ENCODE measurements at places on chromosomes 2 and 18.
A peak's percentile ranks its signal among the peaks of the same experiment; 100 is the strongest.

DNA sequence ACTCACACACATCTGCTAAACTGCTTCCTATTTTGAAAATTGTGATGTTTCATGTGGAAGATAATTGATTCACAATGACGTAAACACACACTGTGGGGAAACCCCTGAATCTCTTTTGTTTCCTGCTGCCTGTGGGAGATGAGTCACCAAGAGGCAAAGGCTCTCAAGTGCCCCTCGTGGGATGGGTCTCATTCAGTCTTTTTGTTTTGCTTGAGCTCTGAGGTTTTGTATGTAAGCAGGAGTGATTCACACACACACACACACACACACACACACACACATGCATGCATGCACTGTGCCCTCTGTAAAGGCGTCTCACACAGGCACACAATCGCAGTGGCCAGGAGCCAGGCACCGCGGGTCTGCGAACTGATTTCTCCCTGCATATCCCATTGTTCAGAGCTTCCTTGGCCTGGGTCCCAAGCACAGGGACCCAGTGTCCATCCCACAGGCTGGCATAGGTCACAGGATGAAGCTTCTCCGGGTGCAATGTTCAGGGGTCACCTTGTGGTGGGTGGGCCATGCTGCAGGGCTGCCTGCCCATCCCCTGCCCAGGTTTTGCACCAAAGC is 12.1 kb upstream of the ARHGEF4 start:
- no peak for DNase-seq

GRCh38 chr2:239522002-239522739 is 121.4 kb upstream of the HDAC4 start:
- DNase-seq: peak; percentile 83

GRCh38 chr2:10305254-10305635 is 2.5 kb downstream of the HPCAL1 start:
- no peak for DNase-seq

GRCh38 chr2:144944546-144945220 is 424.8 kb upstream of the ZEB2 start:
- DNase-seq: no peak

- no peak for DNase-seq
Observed at GRCh38 chr2:234494361-234495250, 2.3 kb downstream of the ARL4C start.

GRCh38 chr18:10937743-10938640 is 211.4 kb downstream of the PIEZO2 start:
- no peak for DNase-seq

- no peak for DNase-seq
Observed at GRCh38 chr2:28216331-28216730, 176.3 kb upstream of the FOSL2 start.

DNA sequence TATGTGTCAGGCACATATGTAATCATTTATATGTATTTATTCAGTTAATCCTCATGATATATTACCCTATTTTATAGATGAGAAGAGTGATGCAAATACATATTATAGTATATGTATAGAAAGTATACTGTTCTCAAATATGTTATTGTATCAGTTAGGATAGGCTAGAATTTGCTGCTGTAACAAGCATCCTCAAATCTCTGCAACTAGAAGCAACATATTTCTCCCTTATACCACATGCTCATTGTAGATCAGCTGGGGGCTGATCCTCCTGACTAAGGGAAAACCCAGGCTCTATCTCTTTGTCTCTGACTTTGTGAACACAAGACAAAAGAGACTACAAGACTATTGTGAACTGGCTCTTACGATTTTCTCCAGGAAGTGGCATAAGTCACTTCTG is 24.8 kb upstream of the HS6ST1 start:
- no peak for DNase-seq

DNA sequence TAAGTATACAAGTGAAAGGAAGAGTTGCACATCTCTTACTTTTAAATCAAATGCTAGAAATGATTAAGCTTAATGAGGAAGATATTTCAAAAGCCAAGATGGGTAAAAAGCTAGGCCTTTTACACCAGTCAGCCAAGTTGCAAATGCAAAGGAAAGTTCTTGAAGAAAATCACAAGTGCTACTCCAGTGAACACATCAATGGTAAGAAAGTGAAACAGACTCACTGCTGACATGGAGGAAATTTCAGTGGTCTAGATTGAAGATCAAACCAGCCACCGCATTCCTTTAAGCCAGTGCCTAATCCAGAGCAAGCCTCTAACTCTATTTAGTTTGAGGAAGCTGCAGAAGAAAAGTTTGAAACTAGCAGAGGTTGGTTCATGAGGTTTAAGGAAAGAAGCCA is 79.1 kb downstream of the RBBP8 start:
- DNase-seq: no peak

DNA sequence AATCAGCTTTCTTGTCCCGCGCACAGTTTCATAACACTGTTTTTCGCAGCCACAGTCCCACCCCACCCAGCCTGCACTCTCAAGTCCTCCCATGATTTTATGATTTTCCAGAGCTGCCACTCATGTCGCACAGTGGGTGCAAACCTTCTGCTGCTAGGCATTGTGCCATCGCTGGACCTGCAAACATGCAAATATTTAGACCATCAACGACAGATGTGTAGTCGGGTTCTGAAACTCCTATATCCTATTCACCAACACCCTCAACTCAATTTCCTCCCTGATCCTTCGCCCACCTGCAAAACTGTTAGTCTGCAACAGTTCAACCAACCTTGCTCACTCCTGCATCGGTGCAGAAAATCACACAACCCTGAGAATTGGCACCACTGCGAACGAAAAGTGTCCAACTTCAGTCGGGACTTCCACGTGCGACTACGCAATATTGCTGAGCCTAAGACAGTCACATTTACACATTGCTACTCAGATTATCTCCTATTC is 871 bp upstream of the ALS2 start:
- peak; percentile 50 for DNase-seq

DNA sequence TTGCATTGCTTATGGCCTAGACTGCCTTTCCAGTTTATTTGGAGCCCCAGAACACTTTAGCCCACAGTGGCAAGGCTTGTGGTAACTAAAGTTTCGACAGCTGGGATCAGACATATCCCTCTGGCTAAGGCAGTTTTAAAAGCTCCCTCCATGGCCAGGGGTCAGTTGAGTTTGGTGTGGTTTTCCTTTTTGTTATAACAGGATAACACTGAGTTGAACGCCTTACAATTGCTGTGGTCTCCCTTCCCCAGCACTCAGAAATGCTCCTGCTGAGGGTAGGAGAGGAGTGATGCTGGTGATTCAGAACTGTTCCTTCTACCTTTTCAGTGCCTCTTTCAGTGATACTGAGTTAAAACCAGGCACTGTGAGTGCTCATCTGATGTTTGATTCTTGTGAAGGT is 182.6 kb downstream of the GULP1 start:
- DNase-seq: no peak

- no peak for DNase-seq
Observed at GRCh38 chr2:150937030-150937429, 324.6 kb downstream of the RBM43 start.

DNA sequence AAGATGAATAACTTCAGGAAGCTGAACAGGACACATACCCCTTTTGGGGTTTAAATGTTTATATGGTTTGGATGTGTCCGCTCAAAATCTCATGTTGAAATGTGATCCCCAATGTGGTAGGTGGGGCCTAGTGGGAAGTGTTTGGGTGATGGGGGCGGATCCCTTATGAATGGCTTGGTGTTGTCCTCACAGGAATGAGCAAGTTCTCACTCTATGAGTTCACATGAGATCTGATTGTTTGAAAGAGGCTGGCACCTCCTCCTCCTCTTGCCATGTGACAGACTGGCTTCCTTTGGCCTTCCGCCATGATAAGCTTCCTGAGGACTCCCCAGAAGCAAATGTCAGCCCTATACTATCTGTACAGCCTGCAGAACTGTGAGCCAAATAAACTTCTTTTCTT is 88.6 kb upstream of the ZNF532 start:
- DNase-seq: no peak

- no peak for DNase-seq
Observed at GRCh38 chr2:236156095-236156859, 11.9 kb downstream of the GBX2 start.

DNA sequence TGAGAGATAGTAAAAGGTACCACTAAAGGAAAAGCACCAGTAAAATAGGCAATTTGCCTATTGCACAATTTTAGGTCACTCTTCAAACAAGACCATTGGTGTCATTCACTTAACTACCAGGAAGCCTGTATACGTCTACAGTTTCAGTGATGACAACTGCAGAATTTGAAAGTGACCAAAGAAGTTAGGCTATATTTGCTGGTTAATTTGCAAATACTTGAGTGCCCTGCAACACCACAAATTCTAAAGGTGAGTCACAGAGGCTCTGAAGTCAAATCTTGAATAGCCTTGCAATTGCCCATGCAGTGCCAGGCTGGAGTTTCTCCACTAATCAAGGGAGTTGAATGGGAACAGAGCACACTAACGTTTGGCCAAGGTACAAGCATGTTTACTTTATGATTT is 128.7 kb upstream of the CCDC68 start:
- DNase-seq: no peak

GRCh38 chr2:98334439-98335078 is 11.7 kb upstream of the CNGA3 start:
- no peak for DNase-seq

DNA sequence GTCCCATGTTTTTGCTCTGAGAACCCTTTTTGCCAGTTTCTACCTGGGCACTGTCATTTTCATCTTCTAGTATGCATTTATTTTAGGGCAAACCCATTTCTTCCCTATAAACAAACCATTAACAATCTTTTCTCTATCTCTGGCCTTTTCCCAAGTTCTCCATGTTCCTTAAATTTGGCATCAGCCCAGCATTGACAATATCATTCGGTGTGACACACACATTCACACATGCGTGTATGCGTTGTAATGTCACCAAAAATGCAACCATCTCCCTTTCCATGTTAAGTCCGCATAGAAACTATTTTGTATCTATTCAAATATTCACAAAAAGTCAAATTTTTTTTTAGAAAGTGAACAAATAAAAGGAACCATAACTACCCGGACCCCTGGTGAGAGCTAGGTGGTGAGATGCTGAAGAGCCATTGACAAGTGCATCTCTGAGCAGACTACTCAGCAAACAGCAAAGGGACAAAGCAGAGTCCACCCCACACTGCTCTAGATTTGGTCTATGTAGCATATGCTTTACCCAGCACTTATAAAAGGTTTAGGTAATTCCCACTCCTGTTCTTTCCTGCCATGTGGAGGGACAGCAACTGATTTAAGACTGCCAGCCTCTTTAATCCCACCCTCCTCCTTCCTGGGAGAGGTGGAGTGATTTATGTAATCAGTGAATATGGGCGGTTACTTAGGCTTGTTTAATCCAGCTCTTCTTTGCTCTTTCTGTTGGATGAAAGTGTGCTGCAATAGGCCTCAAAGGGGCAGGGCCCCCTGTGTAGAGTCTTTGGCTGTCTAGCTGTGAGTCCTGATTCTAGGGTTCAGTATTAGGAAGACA is 124.1 kb downstream of the METTL8 start:
- no peak for DNase-seq

DNA sequence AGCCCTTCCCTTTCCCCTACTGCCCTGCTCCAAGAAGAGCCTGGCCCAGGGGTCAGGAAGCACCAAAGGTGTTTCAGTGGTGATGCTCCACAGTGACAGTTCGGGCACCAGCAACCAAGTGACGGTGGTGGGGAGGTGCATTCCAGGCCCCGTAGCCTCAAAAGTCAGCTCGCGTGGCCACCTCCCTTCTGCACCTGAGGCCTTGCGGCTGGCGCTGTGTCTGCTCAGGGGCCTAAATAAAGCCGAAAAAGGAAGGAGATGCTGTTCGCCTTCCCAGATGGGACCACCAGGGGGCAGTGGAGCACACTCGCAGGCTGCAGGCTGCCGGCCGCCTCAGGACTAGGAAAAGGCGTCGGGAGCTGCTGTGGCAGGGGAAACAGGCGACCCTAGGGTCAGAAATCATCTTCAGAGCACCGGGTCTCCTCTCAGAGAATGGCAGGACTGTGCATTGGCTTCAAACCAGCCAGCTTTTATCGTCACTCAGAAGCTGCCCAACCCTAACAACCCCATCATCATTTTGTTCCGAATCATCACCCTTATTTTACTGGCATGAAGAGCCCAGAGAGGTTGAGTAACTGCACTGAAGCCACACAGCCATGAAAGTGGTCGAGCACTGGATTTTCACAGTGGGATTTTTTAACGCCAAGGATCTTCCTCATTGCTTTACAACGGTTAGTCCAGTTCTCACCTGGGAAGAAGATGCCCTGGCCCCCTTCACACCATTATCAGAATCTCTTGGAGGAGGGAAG is 213.0 kb upstream of the CELF4 start:
- peak; percentile 36 for DNase-seq

DNA sequence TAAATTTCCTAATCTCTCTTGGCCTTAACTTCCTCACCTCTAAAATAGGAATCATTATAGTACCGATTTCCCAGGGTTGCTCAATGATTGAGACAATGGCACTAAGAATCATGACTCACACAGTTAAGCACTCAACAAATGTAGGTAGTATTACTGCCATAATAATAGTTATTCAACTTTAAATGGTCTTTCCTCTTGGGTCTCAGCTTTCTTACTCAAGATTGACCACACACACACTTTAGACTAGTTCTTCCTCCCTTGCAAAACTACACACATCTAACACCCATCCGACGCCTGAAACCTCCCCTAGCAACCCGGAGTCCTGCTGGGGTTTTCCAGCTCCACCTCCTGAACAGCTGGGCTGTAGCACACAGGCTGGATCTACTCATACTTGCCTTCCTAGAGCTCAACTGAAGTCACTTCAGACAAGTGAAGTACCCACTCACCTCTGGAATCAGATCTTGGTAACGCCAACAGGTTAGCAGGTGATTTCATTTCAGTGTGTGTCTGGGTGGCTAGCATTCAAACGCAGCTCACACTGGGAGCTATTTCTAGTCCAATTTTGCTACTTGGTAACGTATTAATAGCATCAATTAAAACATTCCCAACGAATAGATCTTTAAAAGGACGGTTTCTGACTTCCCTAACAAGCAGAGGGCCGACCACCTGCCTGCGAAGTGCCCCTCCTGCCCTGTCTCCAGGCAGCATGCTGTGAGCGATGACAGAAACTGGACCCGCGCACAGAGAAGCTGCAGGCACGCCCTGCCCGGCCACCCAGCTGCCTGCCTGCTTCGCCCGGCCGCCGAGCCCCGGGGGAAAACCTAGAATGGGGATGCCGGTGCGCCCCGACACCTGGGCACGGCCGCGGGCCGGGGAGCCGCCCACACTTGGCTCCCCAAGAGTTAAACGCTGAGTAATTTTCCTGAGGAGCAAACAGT is 1.1 kb downstream of the UXS1 start:
- DNase-seq: peak; percentile 41

GRCh38 chr18:66994790-66995189 is 390.9 kb upstream of the CDH19 start:
- no peak for DNase-seq

- no peak for DNase-seq
Observed at GRCh38 chr2:158904627-158905177, 63.7 kb upstream of the TANC1 start.

GRCh38 chr18:53883771-53884170 is 340.7 kb downstream of the MBD2 start:
- DNase-seq: no peak

- no peak for DNase-seq
Observed at GRCh38 chr2:240635998-240636547, 10.8 kb downstream of the GPR35 start.

GRCh38 chr18:65329010-65329409 is 421.8 kb upstream of the CDH7 start:
- no peak for DNase-seq
